ENCODE measurements at places on chromosomes 5 and 9.

- DNase-seq: no peak
Observed at GRCh38 chr9:94811074-94811473, 84.6 kb downstream of the AOPEP start.

GRCh38 chr5:138961221-138961620 lies 86.1 kb upstream of the LRRTM2 start:
- DNase-seq: no peak

GRCh38 chr5:109837231-109837861 lies 147.6 kb downstream of the MAN2A1 start:
- DNase-seq: no peak

- DNase-seq: no peak
Observed at GRCh38 chr9:128244837-128245231, 31.0 kb downstream of the GOLGA2 start.

GRCh38 chr5:69329905-69330489 lies 2.6 kb downstream of the CCDC125 start:
- DNase-seq: no peak

DNA sequence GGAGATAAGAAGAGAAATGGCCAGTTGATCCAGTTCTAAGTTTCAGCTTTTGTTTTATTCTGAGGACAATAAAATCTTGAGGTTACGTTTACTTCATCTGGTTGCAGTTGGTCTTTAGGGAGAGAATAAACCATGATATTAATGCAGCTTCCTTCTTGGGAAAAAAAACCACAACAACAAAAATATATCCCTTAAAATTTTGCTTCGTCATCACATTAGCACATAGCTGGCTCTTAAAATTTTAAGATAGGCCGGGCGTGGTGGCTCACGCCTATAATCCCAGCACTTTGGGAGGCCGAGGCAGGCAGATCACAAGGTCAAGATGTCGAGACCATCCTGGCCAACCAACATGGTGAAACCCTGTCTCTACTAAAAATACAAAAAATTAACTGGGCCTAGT lies 86.4 kb downstream of the EQTN start:
- no peak for DNase-seq

GRCh38 chr9:13552606-13553215 lies 273.2 kb upstream of the MPDZ start:
- DNase-seq: no peak

DNA sequence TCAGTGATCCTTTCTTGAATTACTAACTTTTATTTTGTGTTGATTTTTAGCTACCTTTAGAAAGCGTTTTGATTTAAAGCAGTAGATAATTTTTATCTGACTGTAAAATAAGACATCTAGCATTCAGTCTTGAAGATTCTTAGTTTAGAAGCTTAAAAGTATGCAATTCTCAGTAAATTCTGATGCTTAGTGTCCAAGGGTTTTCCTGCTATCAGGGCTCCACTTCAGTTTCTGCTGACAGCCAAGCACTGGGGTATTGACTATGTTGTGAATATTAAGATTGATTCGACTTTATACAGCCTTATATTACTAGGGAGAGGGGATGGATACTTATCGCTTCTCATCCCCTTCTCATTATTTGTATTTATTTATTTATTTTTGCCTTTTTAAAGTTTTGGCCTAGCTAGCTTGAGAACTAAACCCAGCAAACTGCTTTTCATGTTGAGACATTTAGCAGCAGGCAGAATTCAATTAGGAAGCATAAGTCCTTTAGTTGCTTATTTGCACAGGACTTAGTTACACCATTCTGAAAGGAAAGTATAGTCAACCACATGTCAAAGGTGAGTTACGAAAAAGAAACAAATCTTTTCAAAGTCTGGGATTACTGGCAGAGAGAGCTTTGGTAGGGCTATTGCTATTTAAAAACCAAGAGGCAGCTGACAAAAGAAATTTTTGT lies 2.9 kb downstream of the PBX3 start:
- no peak for DNase-seq

GRCh38 chr5:120055858-120056257 lies 408.2 kb upstream of the PRR16 start:
- DNase-seq: peak; percentile 6

DNA sequence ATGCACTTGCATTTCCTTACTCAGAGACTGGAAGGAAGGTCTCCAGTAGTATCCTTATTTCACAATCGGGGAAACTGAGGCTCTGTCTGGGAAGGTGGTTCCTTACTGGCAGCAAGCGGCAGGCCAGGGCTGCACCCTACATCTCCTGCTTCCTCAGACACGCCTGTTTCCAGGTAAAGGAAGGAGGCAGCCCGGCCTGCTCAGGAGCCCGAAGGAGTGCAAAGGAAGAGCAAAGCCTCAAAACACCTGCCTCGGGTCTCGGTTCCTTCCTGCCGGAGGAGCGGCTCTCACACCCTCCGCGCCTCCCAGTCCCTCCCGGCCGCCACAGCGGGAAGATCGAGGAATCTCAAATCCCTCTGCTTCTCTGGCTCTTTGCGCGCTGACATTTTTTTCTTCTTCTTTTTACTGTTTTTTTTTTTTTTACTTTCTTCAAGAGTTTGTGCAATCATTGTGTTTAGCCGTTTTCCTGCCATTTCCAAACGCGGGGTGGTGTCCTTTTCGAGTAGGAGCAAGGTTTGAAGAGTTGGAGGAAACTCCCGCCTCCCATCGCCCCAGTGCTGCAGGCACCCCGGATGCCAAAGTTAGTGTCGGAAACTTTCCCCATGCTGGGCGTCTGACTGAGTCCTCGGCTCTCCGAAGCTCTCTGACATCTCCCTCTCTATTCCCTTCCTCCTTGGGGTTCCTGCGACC lies 1.0 kb downstream of the GGTA1 start:
- DNase-seq: no peak

- DNase-seq: no peak
Observed at GRCh38 chr5:76152161-76152560, 69.0 kb downstream of the SV2C start.

DNA sequence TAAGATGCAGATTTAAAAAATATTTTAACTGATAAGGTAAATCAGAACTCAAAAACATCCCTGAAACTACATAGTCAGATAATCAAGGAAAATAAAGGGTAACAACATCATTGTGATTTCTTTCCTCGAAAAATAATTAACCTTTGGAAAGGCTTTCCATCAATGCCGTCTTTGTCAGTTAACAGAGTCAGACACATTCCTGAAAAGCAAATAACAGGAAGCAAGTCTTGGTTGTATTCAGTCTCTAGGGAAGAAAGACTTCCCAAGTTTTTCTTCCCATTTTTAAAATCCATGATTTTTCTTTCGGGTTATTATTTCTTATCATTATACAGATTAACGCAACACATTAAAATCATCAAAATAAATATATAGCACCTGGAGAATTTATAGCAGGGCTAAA lies 256.4 kb upstream of the CDH6 start:
- no peak for DNase-seq

GRCh38 chr5:80644900-80645299 lies 9.6 kb upstream of the MSH3 start:
- DNase-seq: no peak

GRCh38 chr5:115816226-115817081 lies at the start of gene CDO1:
Gene CDO1, minus strand, starts transcription at chr5:115816659. Its CDS starts 262 bp downstream, at chr5:115816397.
- no peak for DNase-seq

GRCh38 chr5:115849258-115849798 lies 7.6 kb downstream of the AP3S1 start:
- DNase-seq: no peak

GRCh38 chr9:132896264-132896663 lies 17.6 kb downstream of the SPACA9 start:
- DNase-seq: no peak

- no peak for DNase-seq
Observed at GRCh38 chr9:127629468-127630081, 17.5 kb downstream of the STXBP1 start.

DNA sequence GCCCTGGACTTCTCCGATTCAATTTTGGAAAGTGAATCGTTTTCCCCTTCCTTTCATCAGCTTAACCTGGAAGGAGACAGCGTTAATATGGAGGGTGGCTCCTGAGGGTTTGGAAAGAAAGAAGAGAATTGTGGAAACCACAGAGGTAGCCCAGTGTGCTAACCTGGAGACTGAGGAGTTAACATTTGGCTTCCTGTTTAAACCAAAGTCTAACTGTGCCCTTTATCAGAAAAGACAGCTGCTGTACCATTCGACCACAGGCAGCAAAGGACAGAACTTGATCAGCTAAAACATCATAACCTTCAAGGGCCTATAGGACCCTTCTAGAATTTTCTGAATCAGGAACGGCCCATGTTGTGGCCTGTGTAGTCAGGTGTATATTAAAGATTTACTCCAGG lies 735 bp downstream of the IDNK start:
- no peak for DNase-seq

DNA sequence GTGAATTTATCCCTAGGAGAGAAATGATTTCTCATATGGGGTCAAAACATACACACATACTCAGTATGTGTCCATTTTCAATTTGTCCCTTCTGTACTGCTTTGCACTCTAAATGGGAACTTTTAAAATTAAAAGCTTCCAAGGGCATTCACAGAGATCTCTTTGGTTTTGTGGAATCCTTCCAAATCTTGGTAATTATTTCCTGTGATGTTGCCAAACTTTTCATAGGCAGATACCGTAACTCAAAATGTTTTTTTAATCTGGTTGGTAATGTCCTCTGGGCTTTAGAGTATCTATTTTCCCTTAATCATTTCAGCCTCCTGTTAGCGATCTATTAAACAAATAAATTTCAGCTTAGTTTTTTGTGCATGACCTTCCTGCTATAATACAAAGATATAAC lies 282.4 kb downstream of the ARHGEF28 start:
- no peak for DNase-seq

DNA sequence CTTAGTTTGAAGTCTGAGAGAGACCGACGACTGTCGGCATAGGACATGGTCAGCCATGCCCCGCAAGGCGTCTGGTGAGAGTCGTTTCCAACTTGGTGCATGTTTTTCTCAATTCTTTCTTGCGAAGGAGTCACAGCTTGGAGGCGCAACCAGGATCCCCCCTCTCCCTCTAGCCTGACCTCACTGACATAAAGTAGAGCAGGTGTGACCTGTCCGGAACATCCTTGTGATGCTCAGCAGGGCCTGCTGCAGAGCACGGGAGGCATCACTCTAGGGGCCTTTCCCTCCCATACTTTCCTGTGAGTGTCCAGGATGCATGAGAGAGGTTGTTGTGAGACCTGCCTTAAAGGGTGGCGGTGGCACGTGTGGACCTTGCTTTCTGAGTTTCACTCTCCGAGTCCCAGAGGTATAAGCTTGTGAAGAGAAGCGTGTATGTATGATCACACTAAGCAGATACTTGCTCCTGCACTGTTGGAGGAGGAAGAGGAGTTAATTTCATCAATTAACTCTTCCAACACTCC lies 5.0 kb downstream of the TENT4A start:
- no peak for DNase-seq

GRCh38 chr9:76586390-76587314 lies 127.7 kb downstream of the GCNT1 start:
- DNase-seq: no peak

DNA sequence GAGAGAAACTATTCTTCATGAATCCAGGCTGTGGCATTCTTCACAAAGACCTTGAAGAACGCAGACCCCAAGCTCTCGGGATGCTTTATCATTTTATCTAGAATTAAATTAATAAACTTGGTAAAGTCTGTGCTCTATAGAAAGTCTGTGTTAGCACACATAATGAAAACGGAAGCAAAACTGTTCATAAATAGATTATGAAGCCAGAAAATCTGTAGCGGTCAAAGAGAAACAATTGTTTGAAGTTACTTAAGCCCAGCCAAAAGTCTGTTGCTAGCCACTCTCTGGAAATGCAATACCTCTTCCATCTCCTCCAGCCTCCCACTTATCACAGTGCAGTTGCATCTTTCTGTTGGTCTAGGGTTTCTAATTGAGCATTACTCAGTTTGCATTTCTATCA lies 375.9 kb downstream of the KIF4B start:
- DNase-seq: no peak

Data from epithelial cell of proximal tubule (primary cell).